Left renal cortex interstitium (tissue), 4 donors: ENCODE measurements at places on chromosomes 16 and 17.

DNA sequence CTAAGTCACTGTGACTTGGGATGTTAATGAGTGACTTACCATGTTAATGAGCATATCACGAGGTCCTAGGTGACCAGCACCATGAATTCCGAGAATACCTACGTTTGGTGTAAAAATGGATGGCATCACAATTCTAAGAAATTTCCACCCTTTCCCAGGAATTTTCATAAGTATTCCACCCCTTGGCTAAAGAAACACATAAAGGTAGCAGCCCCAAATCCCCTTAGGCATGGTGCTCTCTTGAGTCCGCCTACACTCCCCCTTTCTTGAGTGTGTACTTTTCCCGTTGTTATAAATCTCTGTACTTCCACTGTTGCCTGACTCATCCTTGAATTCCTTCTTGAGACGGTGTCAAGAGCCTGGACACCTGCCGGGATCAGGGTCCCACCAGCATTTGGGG, 504.0 kb upstream of the RBFOX1 start:
- DNase-seq = no peak

DNA sequence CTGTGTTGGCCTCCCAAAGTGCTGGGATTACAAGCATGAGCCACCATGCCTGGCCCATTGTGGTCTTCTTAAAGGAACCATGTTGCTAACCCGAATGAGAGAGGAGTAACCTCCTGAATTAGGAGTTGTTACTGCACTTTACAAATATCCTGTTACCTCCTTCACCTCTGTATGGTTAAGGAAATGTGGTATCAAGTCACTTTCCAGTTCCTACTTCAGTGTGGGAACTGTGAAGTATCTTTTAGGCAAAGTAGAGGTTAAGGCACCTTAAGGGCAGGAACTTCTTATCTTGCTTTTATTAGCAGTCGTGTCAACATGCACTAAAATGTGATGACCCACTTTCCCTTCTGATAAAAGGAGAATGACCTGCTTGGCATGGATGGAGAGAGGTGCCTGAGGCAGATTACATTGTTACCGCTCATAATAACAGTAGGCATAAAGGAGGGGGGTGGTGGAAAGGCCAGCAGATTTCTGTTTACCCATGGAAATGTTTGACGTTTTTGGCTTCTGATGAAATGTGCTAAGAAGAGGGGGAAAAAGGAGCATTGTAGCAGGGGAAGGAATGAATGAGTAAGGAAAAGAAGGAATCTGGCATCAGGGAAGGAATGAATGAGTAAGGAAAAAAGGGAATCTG, 28.5 kb downstream of the FTO start:
- no peak for DNase-seq

DNA sequence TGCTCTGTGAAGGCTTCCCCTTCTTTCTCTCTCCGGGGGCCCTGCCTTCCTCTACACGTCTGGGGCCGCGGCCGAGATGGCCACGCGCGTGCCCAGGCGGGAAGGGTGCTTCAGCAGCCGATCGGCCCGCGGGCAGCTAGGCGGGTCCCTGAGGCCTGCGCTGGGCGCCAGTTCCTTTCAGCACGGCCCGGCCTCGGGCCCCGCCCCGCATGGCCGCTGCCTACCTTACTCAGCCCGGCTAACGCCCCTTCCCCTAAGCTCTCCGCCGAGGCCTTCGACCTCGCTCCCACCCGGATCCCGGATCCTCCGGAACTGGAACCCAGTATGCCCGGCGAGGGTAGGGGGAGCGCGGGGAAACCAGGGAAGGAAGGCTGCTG, 335 bp downstream of the TMEM11 start:
- no peak for DNase-seq

GRCh38 chr16:48231727-48232492, 12.2 kb upstream of the LONP2 start:
- DNase-seq = no peak

GRCh38 chr16:50040710-50041109, 15.7 kb downstream of the CNEP1R1 start:
- no peak for DNase-seq
